Right lung (tissue), 10 donors: ENCODE measurements at places on chromosomes 7 and 10.

DNA sequence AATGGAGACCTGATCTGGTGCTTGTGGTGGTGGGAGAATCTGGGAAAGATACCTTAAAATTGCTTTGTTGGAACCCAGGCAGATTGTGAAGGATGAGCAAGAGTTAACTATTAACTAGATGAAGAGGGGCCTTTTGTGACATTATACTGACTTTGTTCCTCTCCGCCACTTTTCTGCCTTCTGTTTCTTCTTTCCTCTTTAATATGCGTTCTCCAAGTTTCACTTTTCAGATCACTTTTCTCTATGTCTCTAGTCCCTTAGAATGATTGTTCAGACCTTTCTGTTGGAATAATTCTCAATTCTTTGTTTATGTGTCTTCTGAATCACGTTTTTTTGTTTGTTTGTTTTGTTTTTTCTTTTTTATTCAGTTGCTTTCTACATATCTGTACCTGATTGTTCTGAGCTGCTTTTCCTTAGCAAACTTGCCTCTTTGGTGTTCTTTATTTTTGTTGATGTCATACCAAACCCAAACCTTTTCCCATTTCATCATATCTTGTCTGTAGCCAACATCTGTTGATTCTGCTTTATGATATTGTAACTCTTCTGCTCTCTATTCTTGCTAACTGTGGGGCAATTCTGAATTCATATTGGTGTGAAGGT is 2.8 kb downstream of the BMPR1A start:
- no peak for DNase-seq

- no peak for DNase-seq
Measured at GRCh38 chr7:17158261-17158660, 140.2 kb upstream of the AHR start.

DNA sequence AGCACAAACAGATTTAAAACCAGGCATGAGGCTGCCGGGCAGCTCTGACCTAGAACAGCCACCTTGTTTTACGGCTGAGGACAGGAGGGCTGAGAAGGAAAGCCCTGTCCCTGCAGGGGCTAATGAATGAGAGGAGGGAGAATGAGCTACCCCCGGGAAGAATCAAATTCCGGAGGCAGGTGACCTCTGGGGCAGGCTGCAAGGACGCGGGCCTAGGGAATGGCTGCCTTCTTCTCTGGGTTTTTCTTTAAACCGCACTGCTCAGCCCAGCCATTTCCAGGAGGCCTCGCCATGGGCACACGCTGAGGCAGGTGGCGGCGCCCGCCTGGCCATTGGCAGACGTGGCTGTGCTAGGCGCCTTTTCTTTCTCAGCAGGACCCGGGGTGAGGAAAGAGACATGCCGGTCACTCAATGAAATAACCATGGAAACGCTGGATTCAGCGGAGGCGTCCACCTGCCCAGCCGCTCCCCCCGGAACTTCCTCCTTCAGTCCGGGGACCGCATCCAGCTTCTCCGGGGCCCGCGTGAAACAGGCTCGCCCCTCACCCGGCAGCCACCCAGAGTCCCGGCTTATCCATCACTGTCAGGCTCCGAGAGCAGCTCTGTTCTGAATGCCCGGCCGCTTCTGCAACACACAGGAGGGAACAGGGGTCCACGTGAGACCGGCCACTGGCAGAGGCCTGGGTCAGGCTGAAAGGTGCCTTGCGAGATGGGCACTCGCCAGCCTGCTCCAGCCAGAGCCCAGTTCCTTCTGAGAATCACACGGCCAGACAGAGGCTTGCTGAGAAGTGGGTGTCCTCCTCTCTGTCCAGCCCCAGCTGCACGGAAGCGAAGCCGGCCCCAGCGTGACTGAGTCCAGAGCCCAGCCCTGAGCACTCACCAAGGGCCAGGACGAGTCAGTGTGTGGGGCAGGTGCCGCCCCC is 82.1 kb downstream of the PDGFA start:
- no peak for DNase-seq

DNA sequence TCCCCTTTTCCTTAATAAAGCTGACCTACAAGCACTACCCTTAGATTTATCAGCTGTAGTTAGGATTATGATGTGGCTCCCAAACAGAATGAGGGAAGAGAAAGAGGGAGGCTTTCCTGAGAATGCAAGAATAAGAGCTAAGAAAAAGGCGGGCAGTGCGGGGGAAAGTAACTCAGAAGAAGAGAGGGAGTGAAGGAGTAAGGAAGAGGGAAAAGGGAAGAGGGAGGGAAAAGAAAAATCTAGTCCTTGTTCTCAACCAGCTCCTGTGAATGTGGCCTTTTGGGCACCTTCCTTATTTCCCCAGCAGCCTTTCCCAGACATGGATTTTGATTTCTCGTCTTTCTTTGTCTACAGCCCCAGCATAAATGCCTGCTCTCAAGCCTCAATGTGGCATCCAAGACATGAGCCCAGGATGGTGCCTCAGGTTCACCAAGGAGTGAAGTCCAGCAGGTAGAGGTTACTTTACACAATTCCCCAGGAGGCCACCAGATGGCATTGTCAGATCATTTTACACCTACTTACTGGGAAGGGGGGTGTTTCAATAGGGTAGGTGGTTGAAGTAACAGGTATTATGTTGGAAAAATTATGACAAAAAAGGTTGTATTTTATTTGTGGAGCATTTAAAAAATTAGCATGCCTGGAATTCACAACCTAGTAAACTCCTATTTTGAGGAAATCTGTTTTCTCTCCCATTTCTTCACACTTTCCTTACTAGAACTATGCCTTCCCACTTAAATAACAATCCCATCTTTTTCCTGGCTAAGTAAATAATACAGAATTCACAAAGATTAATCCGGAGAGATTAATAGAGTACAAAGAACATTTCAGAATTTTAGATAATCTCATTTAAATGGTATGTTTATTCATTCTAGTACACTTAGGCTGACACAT is 106.5 kb downstream of the HTR7 start:
- DNase-seq, result no peak

DNA sequence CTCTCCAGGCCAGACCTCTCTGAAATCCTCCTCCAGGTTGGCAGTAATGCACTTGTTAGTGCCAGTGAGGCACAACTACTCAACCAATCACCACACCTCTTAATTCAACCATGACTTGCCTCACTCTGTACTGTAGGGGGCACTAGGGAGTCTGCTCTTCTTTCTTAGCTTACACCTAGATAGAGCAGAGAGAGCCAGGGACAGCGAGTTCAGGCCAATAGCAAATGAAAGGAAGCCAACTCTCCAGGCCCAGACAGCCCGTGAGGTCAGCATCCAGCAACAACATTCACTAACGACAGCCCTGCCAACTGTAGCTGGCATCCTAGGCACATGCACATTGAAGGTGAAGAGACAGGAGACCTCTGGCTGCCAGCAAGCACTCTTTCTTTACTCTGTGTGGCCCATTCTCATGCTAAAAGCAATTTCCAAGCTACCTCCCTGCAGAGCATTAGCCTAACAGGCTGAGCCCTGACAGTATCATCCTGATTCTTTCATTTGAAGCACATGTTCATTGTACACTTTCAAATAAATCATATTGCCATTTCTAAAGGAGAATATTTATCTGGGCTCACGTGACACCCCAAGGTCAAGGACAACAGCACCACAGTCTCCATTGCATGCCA is 136.3 kb downstream of the DPY19L1 start:
- DNase-seq, result no peak

DNA sequence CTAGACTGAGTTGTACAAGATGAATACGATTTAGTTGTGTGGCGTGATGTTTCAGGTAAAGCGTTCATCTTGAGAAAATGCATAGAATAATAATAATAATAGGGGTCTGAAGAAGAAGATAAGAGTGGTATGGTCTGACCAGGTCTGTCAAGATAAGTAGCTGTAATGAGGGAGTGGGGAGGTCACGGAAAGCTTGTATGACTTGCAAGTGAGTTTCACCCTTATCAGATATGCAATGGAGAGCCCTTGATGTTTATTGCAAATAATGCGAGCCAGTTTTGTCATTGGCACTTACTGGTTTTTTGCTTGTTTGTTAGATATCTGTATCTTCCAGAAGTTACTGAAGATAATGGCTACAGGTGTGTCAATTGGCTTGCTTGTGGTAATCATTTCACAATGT is 611.5 kb downstream of the CNTNAP2 start:
- DNase-seq, result no peak

DNA sequence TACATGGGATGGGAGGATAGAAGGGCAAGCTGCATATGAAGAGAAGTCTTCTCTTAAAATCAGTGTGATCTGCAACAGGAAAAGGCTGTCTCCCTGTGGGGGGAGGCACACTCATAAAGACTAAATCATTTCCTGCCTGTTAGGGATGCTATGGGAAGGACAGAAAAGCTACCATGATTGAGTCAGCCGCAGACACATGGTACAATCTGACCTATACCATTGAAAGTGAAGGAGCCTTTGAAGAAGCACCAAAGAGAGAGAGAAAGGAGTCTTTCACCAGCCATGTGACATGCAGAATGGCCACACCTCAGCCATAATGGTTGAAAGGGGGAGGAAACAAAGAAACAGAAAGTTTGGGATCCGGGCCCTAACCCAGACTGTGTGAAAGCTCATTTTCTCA is 29.1 kb downstream of the NUDCD3 start:
- DNase-seq, result no peak

- no peak for DNase-seq
Measured at GRCh38 chr7:90383422-90383821, 19.8 kb upstream of the CLDN12 start.

- no peak for DNase-seq
Measured at GRCh38 chr10:86667421-86668181, 710 bp upstream of the LDB3 start.

DNA sequence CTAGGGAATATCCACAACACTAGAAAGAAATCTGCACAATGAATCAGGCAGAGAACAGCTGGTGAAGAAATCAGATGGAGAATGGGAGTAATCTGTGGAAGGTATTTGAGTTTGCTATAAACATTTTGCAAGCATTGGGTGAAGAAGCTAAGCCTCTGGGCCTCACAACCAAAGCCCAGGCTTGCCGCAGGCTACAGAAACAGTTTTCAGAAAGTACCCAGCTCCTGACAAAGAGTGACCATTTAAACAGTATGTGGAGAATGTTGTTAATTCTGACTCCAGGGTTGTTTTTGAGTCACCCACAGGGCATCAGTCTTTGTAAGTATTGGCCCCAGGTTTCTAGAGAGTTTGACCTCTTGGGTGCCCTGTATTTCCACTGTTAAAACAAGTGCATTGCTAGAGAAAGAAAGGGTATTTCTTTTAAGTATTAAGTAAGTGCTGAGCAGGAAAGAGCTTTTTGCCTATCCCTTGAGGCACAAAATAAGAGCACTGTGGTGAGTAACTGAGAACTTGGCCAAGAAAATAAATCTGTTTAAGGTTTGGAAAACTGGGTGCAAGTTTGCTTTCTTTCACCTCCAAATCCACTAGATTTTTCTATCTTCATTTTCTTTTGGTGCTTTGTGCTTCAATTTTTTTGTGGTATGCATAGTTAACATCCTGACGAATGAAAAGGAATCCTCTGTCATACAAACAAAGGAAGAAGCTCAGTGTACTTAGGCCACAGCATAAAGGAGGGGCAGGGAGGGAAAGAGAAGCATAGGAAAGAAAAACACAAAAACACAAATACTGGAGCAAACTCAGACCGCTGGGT is 691.8 kb downstream of the SUGCT start:
- DNase-seq, result no peak

DNA sequence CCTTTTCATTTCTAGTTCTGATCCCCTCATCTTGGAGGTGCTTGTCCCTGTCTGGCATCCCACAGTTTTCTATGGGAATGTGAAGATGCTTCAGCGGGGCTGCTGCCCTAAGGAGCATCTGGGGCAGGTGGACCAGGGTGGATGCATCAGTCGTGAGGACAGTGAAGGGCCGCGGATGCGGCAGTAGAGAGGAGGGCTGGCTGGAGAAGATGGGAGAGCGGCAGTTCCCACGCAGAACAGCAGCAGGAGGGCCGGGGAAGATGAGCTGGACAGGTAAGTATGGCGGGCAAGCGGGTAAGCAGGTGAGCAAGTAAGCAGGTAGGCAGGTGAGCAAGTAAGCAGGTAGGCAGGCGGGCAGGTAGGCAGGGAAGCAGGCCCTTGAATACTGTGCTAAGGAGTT is 48.9 kb downstream of the ASB13 start:
- DNase-seq, result no peak

DNA sequence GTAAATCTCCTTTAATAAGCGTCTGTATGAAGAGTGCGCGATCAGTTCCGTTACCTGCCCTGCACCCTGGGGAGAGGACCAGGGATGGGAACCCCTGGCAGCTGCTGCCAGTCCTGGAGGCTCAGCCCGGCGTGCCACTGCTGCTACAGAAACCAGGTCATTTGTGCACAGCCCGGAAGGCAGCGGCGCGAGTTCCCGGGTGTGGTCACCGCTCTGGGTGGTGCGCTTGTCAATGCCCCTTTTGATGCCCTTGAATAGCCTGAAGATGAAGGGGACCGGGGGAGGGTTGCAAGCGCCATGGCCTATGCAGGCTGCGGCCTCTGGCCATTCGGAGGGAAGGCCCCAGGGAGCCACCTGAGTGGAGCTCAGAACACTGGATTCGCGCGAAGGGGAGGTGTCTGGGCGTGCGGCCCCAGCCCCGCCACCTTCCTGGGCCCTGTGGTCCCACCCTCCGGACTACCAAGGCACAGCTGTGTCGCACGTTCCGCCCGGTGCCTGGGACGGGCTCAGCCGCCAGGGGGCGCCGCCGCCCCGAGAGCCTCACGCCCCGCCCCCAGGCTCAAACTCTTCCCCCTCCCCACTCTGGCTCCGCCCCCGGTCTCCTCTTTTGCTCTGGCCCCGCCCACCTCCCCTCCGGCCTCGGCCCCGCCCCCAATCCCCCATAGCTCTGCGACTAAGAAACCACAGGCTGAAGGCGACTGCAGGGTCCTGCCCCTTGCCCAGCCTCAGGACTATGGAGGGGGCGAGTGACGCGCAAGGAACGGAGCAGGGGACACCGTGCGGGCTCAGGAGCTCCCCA is 16.5 kb downstream of the AP5Z1 start:
- no peak for DNase-seq

- DNase-seq, result no peak
Measured at GRCh38 chr7:6071406-6071805, 40.2 kb downstream of the ANKRD61 start.

GRCh38 chr10:48439031-48439430 is 132.6 kb downstream of the MAPK8 start:
- no peak for DNase-seq

GRCh38 chr10:58326967-58327381 is 7.8 kb upstream of the UBE2D1 start:
- no peak for DNase-seq

DNA sequence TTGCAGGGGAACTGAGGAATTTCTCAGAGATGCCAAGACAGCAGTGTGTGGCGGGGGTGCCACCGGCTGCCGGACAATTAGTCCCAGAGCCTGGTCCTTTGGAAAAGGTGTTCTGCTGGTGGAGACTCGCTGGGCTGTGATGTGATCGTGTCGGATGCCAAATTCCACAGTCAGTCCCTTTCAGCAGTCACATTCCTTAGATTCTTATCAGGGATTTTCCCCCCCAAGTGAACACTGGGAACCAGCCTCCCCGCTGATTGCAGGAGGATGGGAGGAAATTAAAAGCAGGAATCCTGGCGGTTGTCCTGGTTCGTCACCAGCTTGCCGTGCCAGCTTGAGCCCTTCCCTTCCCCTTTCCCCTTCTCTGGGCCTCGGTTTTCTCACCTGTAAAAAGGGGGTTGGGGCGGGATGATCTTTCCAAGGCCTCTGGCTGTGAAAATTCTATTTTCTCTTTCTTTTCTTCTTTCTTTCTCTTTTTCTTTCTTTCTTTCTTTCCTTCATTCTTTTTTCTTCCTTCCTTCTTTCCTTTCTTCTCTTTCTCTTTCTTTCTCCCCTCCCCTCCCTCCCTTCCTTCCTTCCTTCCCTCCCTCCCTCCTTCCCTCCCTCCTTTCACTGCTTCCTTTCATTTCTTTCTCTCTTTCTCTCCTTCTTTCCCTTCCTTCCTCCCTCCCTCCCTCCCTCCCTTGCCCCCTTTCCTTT is 39.6 kb downstream of the COL26A1 start:
- no peak for DNase-seq
